Breast epithelium (tissue), 4 donors: ENCODE measurements at places on chromosomes 6 and 20. TPM values are rescaled to one million over a fixed set of nuclear protein-coding genes. Genes with fewer than 3 reads are reported as not detected.

PLEKHG1 gene
- 40.2 TPM for total RNA-seq

GPX6 gene
- total RNA-seq = not detected

RIPOR3 gene
- total RNA-seq = 35.5 TPM

GRCh38 chr6:17392978-17393891 is at the start of gene CAP2:
TSS of gene CAP2 (plus strand) at chr6:17393595. CDS start at chr6:17421556, 27,961 bp downstream.
- DNase-seq = peak; percentile 61

DNA sequence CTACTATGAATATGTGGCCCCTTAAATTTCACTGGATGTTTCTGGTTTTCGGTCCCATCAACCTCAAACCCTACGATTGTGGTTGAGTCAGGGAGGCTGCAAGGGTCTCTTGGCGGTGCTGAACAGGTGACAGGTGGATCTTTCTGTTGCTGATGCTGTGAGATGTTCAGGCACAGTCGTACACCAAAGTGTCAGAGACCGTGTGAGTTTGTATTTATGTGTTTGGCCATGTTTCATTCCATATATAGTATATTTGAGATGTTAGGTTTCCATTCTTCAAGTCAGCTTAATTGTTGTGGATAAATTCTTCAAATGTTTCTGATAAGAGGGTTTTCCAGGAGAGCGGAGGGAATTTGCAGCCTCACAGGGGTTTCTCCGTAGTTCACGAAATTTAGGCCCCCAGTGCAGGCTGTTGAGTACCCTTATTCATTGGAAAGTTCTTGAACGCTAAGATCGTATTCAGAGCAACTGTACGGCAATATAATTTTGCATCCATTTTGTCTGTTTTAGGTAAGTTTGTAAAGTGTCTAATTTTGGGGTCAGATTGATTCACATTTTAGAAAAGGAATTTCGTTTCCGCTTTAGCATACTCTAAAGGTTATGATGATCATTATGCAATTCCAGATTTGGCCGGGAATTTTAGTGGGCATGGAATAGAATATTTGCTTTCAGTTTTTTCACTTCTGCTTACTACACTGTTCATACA is 1.2 kb downstream of the TAB2 start:
- no peak for DNase-seq

GRCh38 chr6:161564952-161565351 is 291.1 kb upstream of the AGPAT4 start:
- DNase-seq = no peak

- DNase-seq = no peak
These were observed 80.8 kb upstream of the BEND3 start for GRCh38 chr6:107196152-107196551.

DNA sequence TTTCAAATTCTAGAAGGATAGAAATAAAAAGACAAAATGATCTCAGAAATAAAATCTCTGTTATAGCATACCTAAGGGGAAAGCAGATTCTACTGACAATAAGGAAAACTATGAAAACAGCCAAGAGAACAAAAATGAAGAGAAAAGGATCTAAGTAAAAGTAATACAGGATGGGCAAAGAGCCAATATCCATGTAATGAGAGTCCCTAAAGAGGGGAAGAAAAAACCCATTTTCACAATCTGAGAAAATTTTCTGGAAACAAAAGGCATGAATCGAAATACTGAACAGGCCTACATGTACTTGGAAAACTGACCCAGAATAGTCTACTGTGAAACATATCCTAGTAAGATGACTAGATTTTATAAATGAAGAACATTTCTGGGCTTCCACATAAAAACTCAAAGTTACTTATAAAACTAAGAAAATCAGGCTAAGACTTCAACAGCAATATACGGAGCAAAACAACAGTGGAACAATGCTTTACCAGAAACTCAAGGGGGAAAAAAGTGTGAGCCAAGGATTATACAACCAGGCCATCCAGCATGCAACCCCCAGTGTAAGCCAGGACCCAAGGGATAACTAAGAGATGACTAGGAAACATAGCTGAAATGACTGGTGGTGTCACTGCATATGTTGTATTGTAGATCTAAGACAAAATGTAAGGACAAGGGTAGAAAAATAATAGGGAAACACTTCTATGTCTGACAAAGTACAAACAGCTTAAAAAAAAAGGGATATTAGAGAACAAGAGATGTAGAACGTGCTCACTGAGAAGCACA is 10.2 kb downstream of the NAPB start:
- DNase-seq = no peak

GRCh38 chr6:87706187-87706966 is 4.3 kb upstream of the AKIRIN2 start:
- no peak for DNase-seq

GRCh38 chr6:152309648-152310047 is 327.5 kb downstream of the SYNE1 start:
- no peak for DNase-seq
